ENCODE measurements at places on chromosomes 7 and 10.

DNA sequence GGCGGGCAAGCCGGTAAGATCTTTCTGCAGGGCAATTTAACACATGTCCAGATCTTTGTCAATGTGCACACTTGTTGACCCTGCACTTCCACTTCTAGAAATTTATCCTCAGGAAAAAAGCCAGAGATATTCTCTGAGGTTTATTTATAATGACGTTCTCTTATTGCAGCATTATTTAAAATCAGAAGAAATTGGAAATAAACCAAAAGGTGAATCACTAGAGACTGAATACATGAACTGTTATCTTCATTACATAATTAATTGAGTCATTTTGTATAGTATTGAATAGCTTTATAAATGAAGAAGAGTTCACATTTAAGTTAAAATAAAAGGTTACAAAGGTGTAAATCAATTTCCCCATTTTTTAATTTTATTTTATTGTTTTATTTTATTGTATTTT is 16.3 kb upstream of the SAR1A start:
- no peak overlapping the region for H3K4me3 ChIP-seq
- no peak overlapping the region for H3K27ac ChIP-seq
- no peaks in the 10 kb centered on the region for H3K36me3 ChIP-seq
- peaks cover 19% of the 10 kb centered on the region for H3K4me1 ChIP-seq

GRCh38 chr7:23332193-23332592 is 33.1 kb downstream of the MALSU1 start:
- no peak overlapping the region for H3K27ac ChIP-seq
- no peak for DNase-seq
- no peaks in the 10 kb centered on the region for H3K27me3 ChIP-seq
- peaks cover 5% of the 10 kb centered on the region for H3K36me3 ChIP-seq

DNA sequence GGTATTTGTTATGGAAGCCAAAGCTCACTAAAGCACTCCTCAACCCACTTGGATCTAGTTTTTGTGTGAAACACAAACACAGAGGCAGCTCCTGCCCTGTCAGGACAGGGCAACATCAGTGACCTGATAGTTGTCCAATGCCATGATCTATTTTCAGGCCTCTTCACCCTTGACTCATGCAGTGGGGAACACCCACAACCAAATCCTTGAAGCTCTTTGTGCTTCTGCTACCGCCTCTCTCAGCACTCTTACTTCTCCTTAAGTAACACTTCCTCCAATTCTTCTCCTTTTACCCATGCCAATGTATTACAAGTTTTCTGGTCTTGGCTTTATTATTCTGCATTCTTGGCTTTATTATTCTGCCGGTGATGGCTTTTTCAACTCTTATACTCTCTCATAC is 425.3 kb downstream of the INHBA start:
- no peak overlapping the region for H3K27ac ChIP-seq
- no peaks in the 10 kb centered on the region for H3K27me3 ChIP-seq
- no peaks in the 10 kb centered on the region for H3K36me3 ChIP-seq
- H3K4me3 ChIP-seq, result no peak overlapping the region

GRCh38 chr10:58746474-58747185 is 234.0 kb downstream of the BICC1 start:
- DNase-seq, result no peak
- H3K27ac ChIP-seq, result no peak overlapping the region
- H3K4me3 ChIP-seq, result no peak overlapping the region

DNA sequence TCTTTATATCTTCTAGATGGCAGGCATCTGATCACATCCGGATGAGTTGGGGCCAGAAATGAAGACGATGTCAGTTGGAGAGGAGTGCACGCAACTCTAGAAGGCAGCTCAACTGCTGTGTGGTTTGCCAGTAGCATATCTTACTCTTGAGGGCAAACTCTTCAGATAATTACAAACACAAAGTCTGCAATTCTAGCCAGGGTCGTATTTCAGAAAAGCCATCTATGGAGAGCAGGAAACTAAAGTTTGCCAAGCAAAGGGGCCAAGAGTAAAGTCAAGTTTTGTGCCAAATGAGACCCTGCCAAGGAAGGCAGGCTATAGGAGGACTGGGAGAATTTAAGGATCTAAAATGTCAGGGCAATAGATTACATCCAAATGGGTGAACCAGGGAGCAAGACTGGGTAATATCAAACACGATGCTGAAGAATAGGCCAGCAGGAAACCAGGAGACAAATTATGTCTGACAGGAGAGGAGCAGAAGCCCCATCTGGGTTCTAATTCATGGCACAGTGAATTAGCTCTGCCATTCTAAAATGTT is 312.5 kb upstream of the SEMA3C start:
- H3K36me3 ChIP-seq, result no peaks in the 10 kb centered on the region
- no peaks in the 10 kb centered on the region for H3K4me1 ChIP-seq
- DNase-seq, result peak; percentile 57
- no peak overlapping the region for H3K27ac ChIP-seq
- H3K4me3 ChIP-seq, result no peak overlapping the region

- no peaks in the 10 kb centered on the region for H3K36me3 ChIP-seq
- no peak overlapping the region for H3K4me3 ChIP-seq
- DNase-seq, result peak; percentile 80
- no peaks in the 10 kb centered on the region for H3K4me1 ChIP-seq
Measured at GRCh38 chr10:24556750-24557742, 166.6 kb downstream of the ARHGAP21 start.

DNA sequence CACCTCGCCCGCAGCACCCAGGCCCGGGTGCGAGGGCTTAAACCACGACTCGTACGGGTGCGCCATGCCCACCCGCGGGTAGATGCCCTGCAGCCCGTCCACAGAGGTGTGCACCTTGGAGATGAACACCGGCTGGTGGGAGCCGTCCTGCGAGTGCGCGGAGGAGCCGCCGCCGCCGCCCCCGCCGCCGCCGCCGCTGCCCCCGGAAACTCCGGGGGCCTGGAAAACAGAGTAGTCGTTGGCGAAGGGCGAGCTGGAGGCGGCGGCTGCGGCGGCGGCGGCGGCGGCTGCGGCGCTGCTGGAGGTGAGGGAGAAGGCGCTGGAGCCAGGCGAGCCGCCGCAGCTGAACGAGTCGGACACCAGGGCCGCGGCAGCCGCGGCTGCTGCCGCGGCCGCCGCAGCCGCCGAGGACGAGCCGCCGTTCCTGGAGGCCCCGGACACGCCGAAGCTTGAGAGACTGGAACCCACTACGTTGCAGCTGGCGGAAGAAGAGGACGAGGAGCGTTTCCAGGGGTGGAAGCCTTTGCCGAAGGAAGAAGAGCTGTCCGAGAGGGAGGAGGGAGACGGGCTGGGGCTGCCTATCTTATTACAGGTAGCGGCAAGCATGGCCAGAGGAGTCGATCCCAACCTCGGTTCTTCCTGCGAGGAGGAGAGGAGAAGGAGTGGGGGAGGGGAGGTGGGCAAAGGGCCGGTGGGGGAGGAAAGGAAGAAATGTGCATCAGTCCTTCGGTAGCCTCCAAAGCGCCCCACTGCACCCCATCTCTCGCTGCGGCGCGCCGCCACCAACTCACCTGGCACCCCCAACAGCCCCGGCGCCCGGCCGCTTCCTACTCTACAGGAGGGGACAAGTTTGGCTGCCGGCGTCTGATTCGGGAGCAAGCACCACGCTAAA is 1.3 kb downstream of the SP8 start:
- H3K27ac ChIP-seq, result no peak overlapping the region
- no peak overlapping the region for H3K4me3 ChIP-seq
- no peaks in the 10 kb centered on the region for H3K4me1 ChIP-seq
- no peaks in the 10 kb centered on the region for H3K36me3 ChIP-seq
- H3K27me3 ChIP-seq, result peaks cover 73% of the 10 kb centered on the region

GRCh38 chr10:29563420-29564035 is 71.2 kb downstream of the SVIL start:
- no peak overlapping the region for H3K4me3 ChIP-seq
- H3K36me3 ChIP-seq, result no peaks in the 10 kb centered on the region
- no peaks in the 10 kb centered on the region for H3K4me1 ChIP-seq
- no peak overlapping the region for H3K27ac ChIP-seq
- DNase-seq, result no peak

GRCh38 chr10:104680467-104681401 is 39.6 kb downstream of the SORCS3 start:
- H3K4me3 ChIP-seq, result no peak overlapping the region
- no peaks in the 10 kb centered on the region for H3K4me1 ChIP-seq

DNA sequence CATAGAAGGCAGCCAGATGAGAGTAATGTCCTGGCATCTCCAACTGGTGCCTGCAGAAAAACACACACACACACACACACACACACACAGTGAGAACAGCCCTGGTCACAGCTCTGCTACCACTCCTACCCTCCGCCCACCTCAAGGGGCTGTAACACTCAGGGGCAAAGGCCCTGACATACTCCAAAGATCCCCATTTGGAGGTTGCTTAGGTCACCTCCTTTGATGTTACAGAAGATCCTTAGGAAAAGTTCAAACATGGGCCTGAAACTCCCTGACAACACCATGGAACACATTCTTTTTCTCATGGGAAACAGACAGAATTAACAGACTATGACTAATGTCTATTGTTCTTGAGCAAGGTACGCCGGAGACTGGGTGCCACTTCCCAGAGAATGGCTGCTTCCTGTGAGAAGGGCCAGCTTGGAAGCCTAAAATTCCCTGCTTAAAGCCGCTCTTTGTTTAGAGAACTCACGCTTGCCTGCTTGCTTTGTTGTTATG is 27.7 kb downstream of the DENND11 start:
- no peak for DNase-seq
- H3K4me1 ChIP-seq, result peaks cover 21% of the 10 kb centered on the region
- no peaks in the 10 kb centered on the region for H3K27me3 ChIP-seq

DNA sequence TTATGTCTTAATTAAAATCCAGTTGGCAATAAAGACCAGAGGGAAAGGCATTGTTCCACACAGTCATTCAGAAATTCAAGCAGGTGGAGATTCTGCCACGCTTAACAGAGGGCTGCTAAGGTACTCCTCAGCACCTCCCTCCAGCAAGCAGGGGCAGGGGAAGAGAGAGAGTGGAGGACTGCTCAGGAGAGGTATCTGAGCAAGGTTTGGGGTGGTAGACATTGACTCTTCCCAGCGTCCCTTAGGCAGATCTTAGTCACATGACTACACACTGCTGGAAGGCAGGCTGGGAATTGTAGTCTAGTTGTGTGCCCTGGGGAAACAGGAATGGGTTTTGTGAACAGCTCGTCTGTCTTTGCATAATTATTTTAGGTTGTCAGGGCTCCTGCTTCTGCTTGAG is 181.6 kb downstream of the NPSR1 start:
- no peaks in the 10 kb centered on the region for H3K27me3 ChIP-seq
- DNase-seq, result no peak
- no peaks in the 10 kb centered on the region for H3K36me3 ChIP-seq
- H3K4me1 ChIP-seq, result no peaks in the 10 kb centered on the region
- H3K27ac ChIP-seq, result no peak overlapping the region

DNA sequence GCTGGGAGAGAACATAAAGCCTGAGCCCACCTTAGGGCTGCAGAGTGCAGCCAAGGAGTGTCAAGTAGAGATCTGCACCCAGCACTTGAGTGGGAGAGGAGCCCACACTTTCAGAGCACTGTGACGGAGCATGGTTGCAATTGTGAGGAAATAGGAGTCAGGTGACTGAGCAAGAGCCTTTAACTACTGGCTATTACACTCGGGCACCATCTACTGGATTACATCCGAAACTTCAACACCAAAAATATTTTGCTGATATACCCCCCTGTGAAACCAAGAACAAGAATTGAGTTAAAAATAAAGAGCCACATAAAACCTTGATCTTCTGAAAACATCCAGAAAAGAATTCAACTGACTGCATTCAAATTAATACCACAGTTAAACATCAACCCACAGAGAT is 657.9 kb downstream of the NXPH1 start:
- no peak for DNase-seq
- no peak overlapping the region for H3K27ac ChIP-seq
- no peaks in the 10 kb centered on the region for H3K27me3 ChIP-seq
- no peaks in the 10 kb centered on the region for H3K36me3 ChIP-seq

GRCh38 chr10:82815680-82816079 is 940.7 kb downstream of the NRG3 start:
- DNase-seq, result peak; percentile 2
- no peak overlapping the region for H3K27ac ChIP-seq
- no peaks in the 10 kb centered on the region for H3K27me3 ChIP-seq
- no peaks in the 10 kb centered on the region for H3K4me1 ChIP-seq

DNA sequence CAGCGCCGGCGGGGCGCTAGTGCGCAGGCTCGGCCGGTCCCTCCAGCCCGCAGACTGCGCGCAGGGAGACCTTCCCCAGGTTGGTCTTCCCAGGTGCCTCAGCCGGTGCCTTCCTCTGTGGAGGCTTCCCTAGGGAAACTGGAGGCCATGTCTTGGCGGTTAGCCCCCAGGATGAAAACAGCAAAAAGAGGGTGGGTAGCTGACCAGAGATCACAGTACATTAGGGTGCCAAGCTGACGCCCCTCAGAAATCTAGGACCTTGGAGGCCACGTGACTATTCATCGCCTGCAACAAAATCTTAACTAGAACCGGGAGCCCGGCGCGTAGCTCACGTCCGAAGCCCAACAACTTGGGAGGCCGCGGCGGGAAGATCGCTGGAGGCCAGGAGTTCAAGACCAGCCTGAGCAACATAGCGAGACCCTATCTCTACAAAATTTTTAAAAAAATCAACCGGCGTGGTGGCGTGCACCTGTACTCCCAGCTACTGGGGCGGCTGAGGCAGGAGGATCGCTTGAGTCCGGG is 327 bp upstream of the FIS1 start:
- H3K4me1 ChIP-seq, result peaks cover 12% of the 10 kb centered on the region
- no peak for DNase-seq
- H3K36me3 ChIP-seq, result peaks cover 26% of the 10 kb centered on the region
- peak overlapping the region; percentile 99 for H3K4me3 ChIP-seq
- peak overlapping the region; percentile 87 for H3K27ac ChIP-seq

DNA sequence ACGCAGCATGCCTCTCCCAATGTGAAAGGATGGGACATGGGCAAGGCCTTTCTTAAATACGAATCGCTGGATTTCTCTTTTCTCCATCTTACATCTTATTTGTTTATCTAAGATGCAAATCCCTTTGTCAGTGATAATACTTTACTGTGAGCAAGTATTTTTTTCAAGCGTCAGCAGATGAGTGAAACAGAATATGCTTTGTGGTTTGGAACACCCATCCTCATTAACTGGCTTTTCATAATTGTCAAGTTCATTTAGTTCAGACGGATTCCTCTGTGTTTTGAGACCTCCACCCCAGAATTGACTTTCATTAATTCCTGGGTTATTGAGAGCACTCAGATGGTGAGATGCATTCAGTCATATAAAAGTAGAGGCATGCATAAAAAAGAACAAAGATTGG is 149.8 kb downstream of the NSUN6 start:
- no peak for DNase-seq
- no peaks in the 10 kb centered on the region for H3K36me3 ChIP-seq
- peaks cover 4% of the 10 kb centered on the region for H3K4me1 ChIP-seq
- peak overlapping the region; percentile 59 for H3K27ac ChIP-seq
- no peaks in the 10 kb centered on the region for H3K27me3 ChIP-seq

- DNase-seq, result no peak
- no peak overlapping the region for H3K4me3 ChIP-seq
- no peaks in the 10 kb centered on the region for H3K36me3 ChIP-seq
- no peaks in the 10 kb centered on the region for H3K4me1 ChIP-seq
Measured at GRCh38 chr10:104038958-104039752, 46.5 kb downstream of the COL17A1 start.

GRCh38 chr7:136479922-136480321 is 388.5 kb upstream of the CHRM2 start:
- H3K4me3 ChIP-seq, result no peak overlapping the region
- no peaks in the 10 kb centered on the region for H3K27me3 ChIP-seq
- no peaks in the 10 kb centered on the region for H3K36me3 ChIP-seq
- H3K4me1 ChIP-seq, result no peaks in the 10 kb centered on the region
